ENCODE measurements at places on chromosomes 1 and 21.

DNA sequence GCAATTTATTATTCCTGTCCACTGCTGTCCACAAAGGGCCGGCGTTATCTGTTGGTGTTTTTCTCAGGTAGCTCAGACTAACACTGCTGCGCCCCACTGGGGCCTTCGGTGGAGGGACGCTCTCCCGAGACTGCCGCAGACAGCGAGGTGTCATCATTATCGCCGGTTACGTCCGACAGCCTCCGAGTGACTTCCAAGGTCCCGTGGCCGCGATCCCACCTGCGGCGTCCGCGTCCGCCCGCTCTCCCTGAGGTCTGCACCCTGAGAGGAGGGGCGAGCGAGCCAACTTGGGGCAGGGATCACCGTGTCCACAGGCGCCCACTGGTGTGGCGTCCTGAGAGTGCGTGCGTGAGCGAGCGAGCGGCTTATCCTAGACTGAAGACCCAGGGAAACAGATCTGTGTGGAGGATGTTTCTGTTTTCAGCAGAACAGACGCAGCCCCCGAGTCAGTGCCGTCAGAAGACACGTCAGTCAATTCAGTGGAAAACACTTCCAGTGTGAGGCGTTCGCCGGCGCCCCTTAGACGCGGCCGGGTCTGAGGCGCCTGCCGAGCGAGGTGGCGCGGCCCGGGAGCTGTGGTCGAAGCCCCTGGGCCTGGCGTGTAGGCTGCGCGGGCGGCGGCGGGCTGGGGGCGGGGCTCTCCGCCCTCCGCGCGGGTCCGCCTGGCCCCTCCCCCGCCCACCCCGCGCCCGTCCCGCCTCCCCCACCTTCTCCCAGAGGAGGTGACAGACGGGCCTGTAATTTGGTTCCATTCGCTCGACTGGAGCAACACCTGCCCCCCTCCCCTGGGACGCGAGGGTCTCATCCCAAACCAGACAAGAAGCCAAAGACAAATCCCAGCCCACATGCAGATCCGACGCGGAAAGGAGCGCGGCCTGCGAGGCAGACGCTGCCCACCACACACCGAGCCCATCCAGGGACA, 12.6 kb downstream of the NHLH2 start:
- no peak for DNase-seq

DNA sequence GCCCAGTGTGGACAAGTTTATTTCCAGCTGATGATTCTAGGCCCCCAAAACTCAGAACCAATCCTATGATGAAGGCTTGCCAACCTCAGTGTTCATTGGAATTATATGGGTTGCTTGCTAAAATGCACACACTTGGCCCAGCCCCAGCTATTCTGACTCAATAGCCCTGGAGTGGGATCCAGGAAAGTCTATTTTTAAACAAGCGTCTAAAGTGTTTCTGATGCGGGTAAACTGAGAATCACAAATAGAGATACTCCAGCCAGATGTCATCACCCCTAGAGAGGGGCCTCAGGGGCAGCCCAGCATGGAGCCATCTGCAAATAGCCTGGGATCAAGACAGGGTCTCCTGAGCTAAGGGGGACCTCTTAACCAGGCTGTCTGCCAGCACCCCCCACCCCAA, 46.0 kb downstream of the PKP1 start:
- no peak for DNase-seq

GRCh38 chr21:37974081-37974480, 57.8 kb upstream of the KCNJ6 start:
- DNase-seq, result no peak

- DNase-seq, result no peak
Observed at GRCh38 chr21:46411236-46411635, 47.5 kb upstream of the DIP2A start.

DNA sequence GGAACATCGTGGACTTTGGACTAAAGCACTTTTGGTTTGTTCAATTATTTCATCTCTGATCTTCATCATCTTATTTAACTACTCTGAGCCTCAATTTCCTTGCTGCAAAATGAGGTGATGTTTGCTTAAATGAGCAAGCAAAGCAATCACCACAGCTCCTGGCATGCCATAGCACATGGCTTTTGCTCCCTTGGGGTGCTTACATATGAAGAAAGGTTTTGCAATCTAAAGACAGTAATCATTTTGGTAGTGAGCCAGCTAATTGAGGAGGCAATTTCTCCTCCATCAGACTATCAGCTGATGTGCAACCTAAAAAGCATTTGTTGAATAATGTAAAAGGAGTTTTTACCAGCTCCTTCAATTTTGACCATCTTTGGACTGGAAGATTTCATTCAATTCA, 68.8 kb upstream of the KCNJ15 start:
- no peak for DNase-seq

- no peak for DNase-seq
Observed at GRCh38 chr1:207407655-207408260, 46.4 kb upstream of the CR2 start.

DNA sequence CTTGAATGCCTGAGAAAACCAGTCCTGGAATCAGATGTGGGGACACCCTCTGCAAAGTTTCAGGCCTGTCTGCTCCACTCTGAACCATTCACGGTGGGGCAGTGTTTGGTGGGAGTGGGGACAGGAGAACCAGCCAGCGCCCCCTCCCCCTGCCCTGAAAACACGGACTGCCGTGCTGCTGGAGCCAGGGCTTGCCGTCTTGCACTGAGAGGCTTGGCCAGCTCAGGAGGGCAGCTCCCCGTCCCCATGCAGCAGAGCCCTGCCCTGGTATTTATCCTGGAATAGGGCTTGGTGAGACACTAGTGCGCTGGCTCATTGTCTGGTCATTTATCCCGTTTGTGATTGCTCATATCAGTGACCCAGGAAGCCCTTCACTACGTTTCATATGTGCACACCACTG, 3.9 kb downstream of the S100B start:
- DNase-seq, result no peak

GRCh38 chr21:46361176-46361575, 37.2 kb downstream of the PCNT start:
- no peak for DNase-seq

- DNase-seq, result no peak
Observed at GRCh38 chr1:219676012-219676765, 63.3 kb upstream of the ZC3H11B start.

- DNase-seq, result no peak
Observed at GRCh38 chr1:78143673-78144072, 97.9 kb downstream of the GIPC2 start.

- no peak for DNase-seq
Observed at GRCh38 chr1:229260297-229260696, 10.6 kb upstream of the RAB4A start.

DNA sequence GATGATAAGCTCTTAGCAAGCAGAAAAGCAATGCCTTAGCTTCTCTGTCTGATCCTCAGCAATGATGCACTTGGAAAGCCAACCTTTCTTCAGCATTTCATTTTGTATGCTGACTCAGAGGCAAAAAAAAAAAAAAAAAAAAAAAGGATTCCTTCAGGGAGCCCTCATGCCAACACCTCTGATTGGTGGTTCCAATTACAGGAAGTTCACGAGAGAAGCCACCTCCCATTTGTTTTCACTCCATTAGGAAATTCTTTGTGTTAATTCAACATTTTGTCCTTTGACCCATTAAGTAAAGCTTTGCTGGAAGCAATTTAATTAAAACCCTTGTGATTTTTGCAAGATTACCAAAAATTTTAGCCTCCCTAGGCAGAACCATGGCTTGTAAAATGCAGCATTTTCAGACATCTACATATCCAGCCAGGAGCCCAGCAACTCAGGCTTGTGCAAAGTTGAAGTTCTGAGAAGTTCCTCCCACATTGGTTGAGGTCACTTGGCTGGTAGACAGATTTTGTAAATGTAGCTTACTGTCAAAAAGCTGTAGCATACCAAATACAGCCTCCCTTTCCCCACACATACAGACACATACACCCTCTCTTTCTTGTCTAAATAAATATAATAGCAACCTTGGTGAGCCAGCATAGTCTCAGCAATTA, 27.1 kb upstream of the VTCN1 start:
- no peak for DNase-seq

- DNase-seq, result no peak
Observed at GRCh38 chr1:59565611-59566410, 248.9 kb upstream of the HOOK1 start.

GRCh38 chr1:47675721-47676120, 237.9 kb downstream of the FOXD2 start:
- no peak for DNase-seq

DNA sequence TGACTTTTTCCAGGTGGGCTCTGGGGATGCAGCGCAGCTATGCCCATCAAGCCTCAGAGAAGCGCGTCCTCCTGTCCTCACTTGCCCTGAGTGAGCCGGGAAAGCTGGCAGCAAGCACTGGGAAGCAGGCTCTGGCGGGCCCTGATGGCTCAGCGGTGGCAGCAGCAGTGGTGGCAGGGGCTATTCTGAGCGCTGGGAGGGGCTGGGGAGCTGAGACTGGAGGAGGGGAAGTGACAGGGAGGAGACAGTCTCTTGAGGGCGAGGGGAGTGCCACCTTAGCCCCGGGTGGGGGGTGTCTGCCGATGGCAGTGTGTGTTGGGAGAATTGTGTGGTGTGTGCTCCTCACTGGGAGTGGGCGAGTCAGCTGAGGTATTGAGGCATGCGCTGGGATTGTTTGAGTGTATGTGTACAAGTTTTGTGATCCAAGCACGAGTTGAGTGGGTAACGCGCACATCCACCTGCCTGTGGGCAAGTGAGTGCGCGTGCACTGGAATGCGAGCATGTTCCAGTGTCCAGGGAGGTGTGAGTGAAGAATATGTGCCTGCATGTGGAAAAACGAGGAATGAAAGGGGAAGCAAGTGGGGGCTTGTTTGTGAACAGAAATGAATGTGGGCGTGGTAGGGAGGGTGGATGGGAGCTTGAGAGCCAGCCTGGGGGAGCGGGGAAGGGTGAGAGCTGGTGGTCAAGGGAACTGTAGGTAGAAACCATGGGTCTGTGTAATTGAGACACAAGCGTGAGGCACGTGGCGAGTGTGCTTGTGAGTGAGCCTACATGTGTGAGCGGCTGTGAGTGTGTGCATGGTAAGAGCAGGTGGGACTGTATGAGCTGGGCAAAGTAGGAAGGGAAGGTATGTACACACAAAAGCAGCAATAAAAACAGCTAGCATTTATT, 2.9 kb upstream of the FOXO6 start:
- DNase-seq, result no peak

GRCh38 chr1:234322979-234323378, 50.3 kb upstream of the COA6 start:
- DNase-seq, result no peak

- no peak for DNase-seq
Observed at GRCh38 chr1:40405812-40406211, 32.3 kb downstream of the SMAP2 start.
